GF-D8 (cell line): ENCODE measurements at places on chromosomes 11 and 22.

DNA sequence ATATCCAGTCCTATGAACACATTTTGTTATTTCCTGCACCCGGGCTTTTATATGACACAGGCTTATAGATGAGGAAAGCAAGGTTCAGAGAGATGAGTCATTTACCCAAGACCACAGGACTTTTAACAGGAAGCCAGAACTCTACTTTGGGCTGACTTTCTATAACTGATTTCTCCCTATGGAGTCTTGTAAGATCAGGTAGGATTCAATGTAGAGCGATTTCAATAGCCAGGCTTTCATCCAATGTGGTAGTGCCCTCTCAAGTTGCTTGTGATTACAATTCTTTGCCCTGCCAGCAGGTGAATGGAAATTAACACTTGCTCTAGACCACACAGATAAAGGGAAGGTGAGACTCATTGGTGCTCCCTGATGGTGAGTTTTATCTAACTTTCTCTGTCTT, 378.3 kb downstream of the INSC start:
- no peak for DNase-seq

DNA sequence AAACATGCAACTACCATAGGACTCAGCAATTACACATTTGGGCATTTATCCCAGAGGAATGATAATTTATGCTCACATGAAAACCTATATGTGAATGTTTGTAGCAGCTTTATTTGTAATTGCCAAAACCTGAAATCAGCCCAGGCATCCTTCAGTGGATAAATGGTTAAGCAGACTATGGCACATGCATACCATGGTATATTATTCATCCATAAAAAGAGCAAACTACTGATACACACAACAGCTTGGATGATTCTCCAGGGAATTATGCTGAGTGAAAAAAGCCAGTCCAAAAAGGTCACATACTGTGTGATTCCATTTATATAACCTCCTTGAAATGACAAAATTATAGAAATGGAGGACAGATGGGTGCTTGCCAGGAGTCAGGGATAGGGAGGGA, 86.7 kb downstream of the ALX4 start:
- no peak for DNase-seq

GRCh38 chr11:6457581-6458320, 16.0 kb downstream of the TRIM3 start:
- DNase-seq, result no peak

DNA sequence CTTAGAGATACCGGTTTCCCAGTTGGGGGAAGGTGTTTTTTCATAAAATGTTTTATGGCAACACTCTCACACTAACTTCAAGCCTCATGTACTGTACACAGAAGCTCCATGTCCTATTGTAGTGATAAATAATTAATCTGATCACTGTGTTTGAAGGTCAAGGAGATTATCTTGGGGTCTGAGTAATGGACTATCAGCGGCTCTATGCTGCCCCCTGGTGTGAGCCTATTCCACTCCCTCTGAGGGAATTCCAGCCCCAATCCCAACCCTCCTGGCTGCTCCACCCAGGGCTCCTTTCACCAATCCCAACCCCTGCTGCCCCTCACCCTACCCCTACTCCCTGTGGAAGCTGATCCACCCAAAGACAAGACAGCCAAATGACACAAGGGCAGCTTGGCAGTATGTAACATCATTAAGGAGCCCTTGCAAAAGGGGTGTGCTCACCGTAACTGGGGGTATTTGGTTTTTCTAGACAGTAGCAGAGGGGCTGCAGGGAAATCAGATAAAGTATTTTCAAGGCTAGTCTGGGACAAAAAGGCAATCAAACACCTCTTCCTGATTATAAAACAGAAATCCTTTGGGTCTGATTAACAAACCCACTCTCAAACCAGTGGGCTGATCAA, 22.3 kb downstream of the HPS4 start:
- no peak for DNase-seq

GRCh38 chr11:130694488-130695045, 221.7 kb downstream of the SNX19 start:
- DNase-seq, result no peak

GRCh38 chr11:104898685-104899013, 389 bp upstream of the CASP12 start:
- no peak for DNase-seq

DNA sequence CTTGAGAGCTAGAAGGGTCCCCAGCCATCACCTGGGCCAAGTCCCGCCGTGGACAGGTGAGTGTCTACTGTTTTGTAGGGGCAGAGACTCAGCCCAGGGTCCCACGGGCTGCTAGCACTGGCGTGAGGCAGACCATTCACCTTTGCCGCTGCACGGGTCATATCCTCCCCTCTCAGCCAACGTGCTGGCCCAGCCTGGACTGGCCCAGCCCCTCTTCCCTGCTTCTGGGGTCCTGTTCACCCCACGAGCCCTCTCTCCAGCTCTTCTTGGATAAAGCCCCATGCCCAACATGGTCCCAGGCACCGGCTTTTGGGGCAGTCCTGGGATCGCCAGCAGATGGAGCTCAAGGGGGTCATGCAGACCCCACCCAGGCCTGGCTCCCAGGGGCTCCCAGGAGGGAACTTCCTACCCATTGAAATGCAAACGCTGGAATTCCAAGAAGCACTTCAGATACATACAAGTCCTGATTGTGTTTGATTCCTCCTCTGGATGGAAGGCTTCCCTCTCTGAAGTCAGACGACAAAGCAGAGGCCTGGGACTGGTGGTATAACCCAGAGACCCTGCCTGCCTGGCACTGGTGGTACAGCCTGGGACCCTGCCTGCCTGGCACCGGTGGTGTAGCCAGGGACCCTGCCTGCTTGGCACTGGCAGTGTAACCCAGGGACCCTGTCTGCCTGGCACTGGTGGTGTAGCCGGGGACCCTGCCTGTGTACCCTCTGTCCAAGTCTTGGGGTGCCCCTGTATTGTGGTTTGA, 8.9 kb upstream of the SEPTIN5 start:
- no peak for DNase-seq

GRCh38 chr11:86145439-86146156, 76.7 kb upstream of the PICALM start:
- no peak for DNase-seq

- no peak for DNase-seq
Measured at GRCh38 chr11:125892994-125893393, 5.5 kb downstream of the HYLS1 start.

DNA sequence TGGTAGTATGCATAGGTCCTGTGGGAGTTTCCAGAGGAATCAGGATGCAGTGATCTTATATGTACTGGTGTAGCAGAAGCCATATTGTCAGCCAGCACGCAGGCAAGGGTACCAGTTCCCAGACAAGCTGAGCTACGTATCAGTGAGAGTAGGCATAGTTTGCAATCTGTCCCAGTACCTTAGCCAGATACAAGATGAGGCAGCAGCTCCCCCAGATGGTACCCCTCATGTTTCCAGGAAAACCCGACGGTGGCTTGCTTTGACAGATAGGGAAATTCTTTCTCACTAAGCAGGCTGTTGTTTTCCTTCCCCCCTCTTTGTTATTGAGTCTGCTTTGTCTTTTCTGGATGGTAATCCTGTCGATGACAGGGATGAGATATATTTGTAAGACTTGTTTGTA, 109.7 kb upstream of the RRM1 start:
- peak; percentile 8 for DNase-seq

DNA sequence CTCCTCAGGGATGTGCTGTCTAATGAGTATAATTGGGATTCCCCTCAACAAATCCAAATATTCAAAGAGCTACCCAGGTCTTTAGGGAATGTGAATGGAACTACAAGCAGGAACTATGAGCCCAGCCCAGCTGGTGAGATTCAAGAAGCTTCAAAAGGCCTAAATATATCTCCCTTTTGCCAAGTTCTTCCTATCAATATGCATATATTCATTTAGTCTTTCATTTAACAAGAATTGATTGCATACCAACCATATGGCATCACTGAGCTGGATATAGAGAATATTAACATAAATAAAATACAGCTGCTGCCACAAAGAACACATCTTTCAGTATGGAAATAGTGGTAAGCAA, 58.9 kb upstream of the PRSS23 start:
- DNase-seq, result no peak

GRCh38 chr11:114171257-114172054, 111.9 kb downstream of the ZBTB16 start:
- no peak for DNase-seq

GRCh38 chr11:117941976-117942654, 12.9 kb upstream of the TMPRSS13 start:
- DNase-seq, result no peak
